Thyroid gland (tissue), 4 donors: ENCODE measurements at places on chromosomes 11 and 22. TPM values are rescaled to one million over a fixed set of nuclear protein-coding genes. Genes with fewer than 3 reads are reported as not detected.
A peak's percentile ranks its signal among the peaks of the same experiment; 100 is the strongest.

DNA sequence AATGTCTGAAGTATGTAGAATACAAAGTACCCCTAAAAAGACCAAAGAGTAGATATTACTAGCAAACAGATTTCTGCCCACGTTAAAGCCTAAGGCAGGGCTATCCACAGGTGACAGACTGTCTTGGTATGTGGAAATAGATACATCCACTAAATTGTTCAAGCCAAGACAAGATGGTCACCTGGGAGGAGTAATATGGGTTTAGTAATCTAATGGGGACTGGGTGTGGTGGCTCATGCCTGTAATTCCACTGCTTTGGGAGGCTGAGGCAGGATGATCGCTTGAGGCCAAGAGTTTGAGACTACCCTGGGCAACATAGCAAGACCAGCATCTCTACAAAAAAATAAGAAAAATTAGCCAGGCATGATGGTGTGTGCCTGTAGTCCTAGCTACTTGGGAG lies 7.5 kb downstream of the SGSM3 start:
- peaks cover 5% of the 10 kb centered on the region for H3K4me1 ChIP-seq
- no peak for DNase-seq
- H3K36me3 ChIP-seq, result no peaks in the 10 kb centered on the region
- no peak overlapping the region for H3K4me3 ChIP-seq

DNA sequence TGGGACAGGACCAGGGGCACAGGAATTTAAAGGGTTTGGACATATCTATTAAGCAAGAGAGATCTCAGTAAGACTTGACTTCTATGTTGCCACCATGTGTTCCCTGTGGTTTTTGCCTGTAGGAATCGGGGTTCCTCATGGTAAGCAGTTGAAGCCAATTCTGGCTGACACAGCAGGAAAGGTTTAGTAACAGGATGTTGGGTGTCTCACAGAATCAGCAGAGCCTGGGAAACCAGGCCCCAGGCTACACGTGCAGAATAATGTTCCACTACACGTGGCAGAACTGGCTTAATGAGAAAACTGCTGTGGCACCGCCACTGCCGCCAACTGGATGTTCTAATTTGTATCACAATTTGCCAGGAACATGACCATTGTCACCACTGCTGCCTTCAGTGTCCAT lies 264.6 kb upstream of the PLET1 start:
- peaks cover 9% of the 10 kb centered on the region for H3K4me1 ChIP-seq
- no peak overlapping the region for H3K27ac ChIP-seq

- peaks cover 43% of the 10 kb centered on the region for H3K36me3 ChIP-seq
- DNase-seq, result no peak
- H3K27ac ChIP-seq, result no peak overlapping the region
- no peak overlapping the region for H3K4me3 ChIP-seq
- H3K4me1 ChIP-seq, result no peaks in the 10 kb centered on the region
- no peaks in the 10 kb centered on the region for H3K27me3 ChIP-seq
Observed at GRCh38 chr11:3022300-3022967, 30.3 kb upstream of the NAP1L4 start.

DNA sequence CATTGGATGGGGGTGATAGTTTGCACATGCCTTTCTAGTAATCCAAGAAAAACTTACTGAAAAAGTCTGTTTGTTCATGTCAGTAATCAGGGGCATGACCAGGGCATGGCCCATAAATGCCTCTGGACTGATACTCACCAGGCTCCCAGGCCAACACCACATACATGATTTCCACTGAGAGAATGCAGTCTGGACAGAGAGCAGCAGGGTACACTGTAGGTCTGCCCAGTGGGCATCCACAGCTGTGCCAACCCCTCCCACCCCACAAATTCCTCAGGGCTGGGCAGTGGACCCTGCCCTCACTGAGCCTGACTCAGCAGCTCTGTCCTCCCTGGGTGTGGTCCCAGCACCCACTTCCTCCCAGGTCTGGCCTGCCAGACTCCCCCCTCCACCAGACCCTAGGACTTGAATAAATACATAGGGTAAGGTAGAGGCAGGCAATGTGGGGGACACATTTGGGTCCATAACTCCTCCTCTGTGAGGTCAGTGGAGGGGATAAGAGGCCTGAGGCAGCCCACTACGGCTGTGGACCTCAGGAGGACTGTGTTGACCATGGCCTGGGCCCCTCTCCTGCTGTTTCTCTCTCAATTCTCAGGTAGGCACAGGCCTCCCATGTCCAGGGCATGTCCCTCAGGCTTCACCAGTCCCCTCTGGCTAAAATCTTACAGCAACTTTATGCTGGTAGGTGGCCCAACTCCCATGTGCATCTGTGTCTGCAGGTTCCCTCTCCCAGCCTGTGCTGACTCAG lies 92.2 kb upstream of the TOP3B start:
- no peak overlapping the region for H3K4me3 ChIP-seq
- no peak overlapping the region for H3K27ac ChIP-seq
- H3K36me3 ChIP-seq, result no peaks in the 10 kb centered on the region
- H3K27me3 ChIP-seq, result no peaks in the 10 kb centered on the region

DNA sequence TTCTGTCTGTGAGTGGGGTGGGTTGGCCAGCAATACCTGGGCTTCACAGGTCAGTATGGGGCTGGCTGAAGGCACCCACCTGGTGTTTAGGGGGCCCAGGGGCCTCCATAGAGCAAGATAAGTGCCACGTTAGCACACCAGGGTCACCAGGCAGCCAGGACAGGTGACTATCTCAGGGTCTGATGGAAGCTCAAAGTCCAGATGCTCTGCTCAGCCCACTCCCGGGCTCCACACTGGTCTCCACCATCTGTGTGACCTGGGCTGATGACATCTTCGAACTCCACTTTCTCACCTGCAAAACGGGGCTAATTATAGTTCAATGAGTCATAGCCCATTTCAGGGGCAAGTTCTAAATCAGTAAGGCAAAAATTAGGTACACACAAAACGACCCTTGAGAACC lies 39.4 kb upstream of the PRDM11 start:
- no peaks in the 10 kb centered on the region for H3K4me1 ChIP-seq
- H3K36me3 ChIP-seq, result no peaks in the 10 kb centered on the region
- no peaks in the 10 kb centered on the region for H3K27me3 ChIP-seq
- H3K4me3 ChIP-seq, result no peak overlapping the region
- H3K27ac ChIP-seq, result no peak overlapping the region
- DNase-seq, result no peak

- H3K27ac ChIP-seq, result no peak overlapping the region
- H3K4me3 ChIP-seq, result no peak overlapping the region
- H3K4me1 ChIP-seq, result no peaks in the 10 kb centered on the region
- H3K27me3 ChIP-seq, result no peaks in the 10 kb centered on the region
- no peak for DNase-seq
- H3K36me3 ChIP-seq, result no peaks in the 10 kb centered on the region
Observed at GRCh38 chr11:35859301-35859700, 84.6 kb upstream of the LDLRAD3 start.

- no peak overlapping the region for H3K27ac ChIP-seq
- DNase-seq, result no peak
- H3K4me3 ChIP-seq, result no peak overlapping the region
- H3K27me3 ChIP-seq, result no peaks in the 10 kb centered on the region
- peaks cover 11% of the 10 kb centered on the region for H3K36me3 ChIP-seq
Observed at GRCh38 chr11:121063728-121064127, 37.3 kb upstream of the TECTA start.

GRCh38 chr11:80390505-80390904 lies 949.7 kb upstream of the TENM4 start:
- no peaks in the 10 kb centered on the region for H3K36me3 ChIP-seq
- no peak overlapping the region for H3K27ac ChIP-seq
- H3K27me3 ChIP-seq, result no peaks in the 10 kb centered on the region
- H3K4me3 ChIP-seq, result no peak overlapping the region
- no peak for DNase-seq
- no peaks in the 10 kb centered on the region for H3K4me1 ChIP-seq

GRCh38 chr11:71420455-71421241 lies 27.5 kb downstream of the DHCR7 start:
- peak; percentile 22 for DNase-seq
- no peak overlapping the region for H3K27ac ChIP-seq
- H3K27me3 ChIP-seq, result no peaks in the 10 kb centered on the region
- no peaks in the 10 kb centered on the region for H3K4me1 ChIP-seq
- H3K36me3 ChIP-seq, result no peaks in the 10 kb centered on the region

DNA sequence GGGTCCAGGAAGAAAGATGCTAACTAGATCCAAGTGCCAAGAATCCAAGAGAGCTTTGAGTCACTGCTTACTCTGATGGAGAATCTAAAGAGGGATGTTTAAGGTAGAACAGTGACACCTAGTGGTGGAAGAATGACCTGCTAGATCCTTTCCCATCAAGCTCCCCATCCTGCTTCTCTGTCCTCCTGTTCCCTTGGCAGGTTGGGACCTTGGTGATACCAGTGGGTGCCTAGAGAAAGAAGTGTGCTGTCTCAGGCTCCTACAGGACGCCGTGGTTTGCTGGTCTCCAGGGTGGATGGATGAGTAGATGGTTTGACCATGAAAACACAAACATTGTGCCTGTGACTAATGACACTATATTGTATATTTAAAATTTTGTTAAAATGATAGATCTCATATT lies 383.7 kb downstream of the TMEM135 start:
- H3K4me3 ChIP-seq, result no peak overlapping the region
- no peaks in the 10 kb centered on the region for H3K27me3 ChIP-seq
- H3K4me1 ChIP-seq, result no peaks in the 10 kb centered on the region
- DNase-seq, result peak; percentile 5

DNA sequence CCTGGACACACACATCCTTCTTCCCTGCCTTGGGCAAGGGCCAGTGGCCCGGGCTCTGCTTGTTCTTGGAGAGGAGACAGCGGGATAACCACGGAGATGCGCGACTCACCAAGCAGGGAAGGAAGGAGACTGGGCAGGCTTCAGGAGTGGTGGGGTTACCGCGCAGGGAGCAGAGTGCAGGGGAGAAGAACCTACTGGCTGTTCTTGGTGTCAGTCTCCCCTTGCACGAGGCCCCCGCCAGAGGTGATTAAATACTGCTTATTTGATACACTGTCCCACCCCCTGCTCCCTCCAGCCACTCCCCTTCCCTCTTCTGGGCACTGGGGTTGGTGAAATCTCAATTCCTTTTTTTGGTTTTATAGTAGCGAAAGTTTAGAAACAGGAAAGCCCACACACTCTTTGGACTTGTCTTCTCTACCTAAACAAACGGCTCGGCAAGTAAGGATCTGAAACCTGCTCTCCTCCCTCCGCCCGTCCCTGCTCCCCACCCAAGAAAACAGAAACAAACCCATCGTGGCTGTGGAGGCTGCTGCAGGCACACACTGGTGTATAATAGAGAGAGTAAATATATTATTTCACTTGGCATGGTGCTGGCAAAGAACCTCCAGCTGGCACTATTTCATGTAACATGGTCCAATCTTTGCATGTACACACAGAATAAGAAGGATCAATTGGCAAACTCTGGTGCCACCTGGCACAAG lies 10.8 kb downstream of the LARGE2 start:
- no peak overlapping the region for H3K27ac ChIP-seq
- H3K36me3 ChIP-seq, result peaks cover 36% of the 10 kb centered on the region
- no peak for DNase-seq
- H3K4me1 ChIP-seq, result peaks cover 15% of the 10 kb centered on the region

DNA sequence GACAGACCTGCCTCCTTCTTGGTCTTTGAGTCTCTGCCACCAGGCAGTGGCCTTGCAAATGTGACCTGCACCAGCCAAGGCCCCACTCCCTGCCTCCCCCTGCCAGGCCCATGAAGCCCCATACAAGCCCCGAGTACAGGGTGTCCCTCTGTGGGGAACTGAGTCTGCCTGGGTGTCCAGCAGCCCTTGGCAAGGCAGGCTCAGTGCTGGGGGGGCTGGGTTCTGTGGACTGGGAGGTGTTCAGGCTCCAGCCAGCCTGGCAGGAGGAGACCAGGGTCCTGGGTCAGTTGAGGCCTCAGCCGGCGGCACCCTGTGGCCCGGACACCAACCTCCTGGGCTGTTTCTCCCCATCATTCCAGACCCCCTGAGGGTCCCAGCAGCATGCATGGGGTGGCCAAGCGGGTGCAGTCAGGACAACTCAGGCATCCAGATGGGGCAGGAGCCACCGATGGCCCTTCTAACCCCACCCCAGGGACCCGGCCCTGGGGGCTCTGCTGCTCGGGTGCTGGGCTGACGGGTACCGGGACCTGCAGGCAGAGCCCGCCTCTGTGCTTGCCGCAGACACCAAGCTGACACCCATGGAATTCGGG lies 5.7 kb downstream of the MUC5AC start:
- H3K27me3 ChIP-seq, result no peaks in the 10 kb centered on the region
- DNase-seq, result no peak
- no peak overlapping the region for H3K27ac ChIP-seq
- no peaks in the 10 kb centered on the region for H3K36me3 ChIP-seq

DNA sequence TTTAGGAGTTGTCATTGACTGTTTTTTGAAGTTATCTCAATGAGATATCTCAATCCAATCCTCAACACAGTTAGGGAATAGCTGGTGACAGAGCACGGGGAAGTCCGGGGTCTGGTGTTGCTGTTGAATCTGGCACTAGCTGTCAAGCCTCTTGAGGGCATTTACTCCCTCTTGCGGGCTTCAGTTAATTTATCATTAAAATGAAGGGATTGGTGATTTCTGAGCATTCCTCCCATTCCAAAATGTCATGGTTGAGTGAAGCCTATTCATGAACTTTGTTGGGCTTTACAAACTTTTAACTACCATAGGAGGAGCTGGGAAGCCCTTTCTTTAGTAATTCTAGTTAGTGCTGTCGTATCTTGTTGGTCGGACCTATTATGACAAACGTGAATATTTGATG lies 40.2 kb downstream of the UVRAG start:
- no peaks in the 10 kb centered on the region for H3K27me3 ChIP-seq
- H3K27ac ChIP-seq, result no peak overlapping the region
- no peaks in the 10 kb centered on the region for H3K36me3 ChIP-seq
- H3K4me1 ChIP-seq, result peaks cover 52% of the 10 kb centered on the region
- peak; percentile 23 for DNase-seq

GRCh38 chr22:37160027-37160426 lies 10.3 kb upstream of the IL2RB start:
- no peak for DNase-seq
- H3K27me3 ChIP-seq, result no peaks in the 10 kb centered on the region
- no peak overlapping the region for H3K27ac ChIP-seq
- no peak overlapping the region for H3K4me3 ChIP-seq
- H3K4me1 ChIP-seq, result no peaks in the 10 kb centered on the region
- H3K36me3 ChIP-seq, result no peaks in the 10 kb centered on the region

- DNase-seq, result no peak
- H3K4me3 ChIP-seq, result no peak overlapping the region
- H3K36me3 ChIP-seq, result peaks cover 3% of the 10 kb centered on the region
- no peaks in the 10 kb centered on the region for H3K27me3 ChIP-seq
- peak overlapping the region; percentile 24 for H3K27ac ChIP-seq
- no peaks in the 10 kb centered on the region for H3K4me1 ChIP-seq
Observed at GRCh38 chr11:43905813-43906241, 25.2 kb downstream of the ALKBH3 start.

- H3K4me1 ChIP-seq, result no peaks in the 10 kb centered on the region
- H3K27me3 ChIP-seq, result no peaks in the 10 kb centered on the region
- no peak overlapping the region for H3K27ac ChIP-seq
- no peak overlapping the region for H3K4me3 ChIP-seq
- no peak for DNase-seq
Observed at GRCh38 chr11:77278595-77279506, 22.6 kb downstream of the GDPD4 start.

GRCh38 chr11:27052668-27053067 lies 12.1 kb downstream of the BBOX1 start:
- no peaks in the 10 kb centered on the region for H3K4me1 ChIP-seq
- no peak overlapping the region for H3K27ac ChIP-seq
- no peak overlapping the region for H3K4me3 ChIP-seq
- no peaks in the 10 kb centered on the region for H3K36me3 ChIP-seq
- no peak for DNase-seq
- H3K27me3 ChIP-seq, result no peaks in the 10 kb centered on the region

The TECTA gene
- 1.3 TPM for total RNA-seq

The DEFB131B gene
- not detected for total RNA-seq

The ME3 gene
- total RNA-seq, result 29.4 TPM

The HBB gene
- total RNA-seq, result 214 TPM

The TMPRSS4 gene
- 1.1 TPM for total RNA-seq

The PAMR1 gene
- total RNA-seq, result 5.0 TPM
